Naive thymus-derived CD4-positive, alpha-beta T cell (primary cell): ENCODE measurements at places on chromosomes 3 and 15.

GRCh38 chr15:32998979-32999672, 195.4 kb downstream of the FMN1 start:
- H3K27ac ChIP-seq: no peak overlapping the region
- no peak for DNase-seq
- H3K4me1 ChIP-seq: no peaks in the 10 kb centered on the region
- H3K36me3 ChIP-seq: no peaks in the 10 kb centered on the region
- H3K4me3 ChIP-seq: no peak overlapping the region

GRCh38 chr3:39186692-39187151, 5.7 kb downstream of the XIRP1 start:
- H3K27me3 ChIP-seq: no peaks in the 10 kb centered on the region
- H3K4me3 ChIP-seq: no peak overlapping the region
- H3K36me3 ChIP-seq: no peaks in the 10 kb centered on the region
- DNase-seq: no peak
- no peaks in the 10 kb centered on the region for H3K4me1 ChIP-seq
- no peak overlapping the region for H3K27ac ChIP-seq

GRCh38 chr3:12483872-12484197, 445 bp upstream of the TSEN2 start:
- peak overlapping the region; percentile 76 for H3K4me3 ChIP-seq
- DNase-seq: no peak
- peaks cover 17% of the 10 kb centered on the region for H3K4me1 ChIP-seq
- H3K36me3 ChIP-seq: no peaks in the 10 kb centered on the region
- H3K27ac ChIP-seq: peak overlapping the region; percentile 92

DNA sequence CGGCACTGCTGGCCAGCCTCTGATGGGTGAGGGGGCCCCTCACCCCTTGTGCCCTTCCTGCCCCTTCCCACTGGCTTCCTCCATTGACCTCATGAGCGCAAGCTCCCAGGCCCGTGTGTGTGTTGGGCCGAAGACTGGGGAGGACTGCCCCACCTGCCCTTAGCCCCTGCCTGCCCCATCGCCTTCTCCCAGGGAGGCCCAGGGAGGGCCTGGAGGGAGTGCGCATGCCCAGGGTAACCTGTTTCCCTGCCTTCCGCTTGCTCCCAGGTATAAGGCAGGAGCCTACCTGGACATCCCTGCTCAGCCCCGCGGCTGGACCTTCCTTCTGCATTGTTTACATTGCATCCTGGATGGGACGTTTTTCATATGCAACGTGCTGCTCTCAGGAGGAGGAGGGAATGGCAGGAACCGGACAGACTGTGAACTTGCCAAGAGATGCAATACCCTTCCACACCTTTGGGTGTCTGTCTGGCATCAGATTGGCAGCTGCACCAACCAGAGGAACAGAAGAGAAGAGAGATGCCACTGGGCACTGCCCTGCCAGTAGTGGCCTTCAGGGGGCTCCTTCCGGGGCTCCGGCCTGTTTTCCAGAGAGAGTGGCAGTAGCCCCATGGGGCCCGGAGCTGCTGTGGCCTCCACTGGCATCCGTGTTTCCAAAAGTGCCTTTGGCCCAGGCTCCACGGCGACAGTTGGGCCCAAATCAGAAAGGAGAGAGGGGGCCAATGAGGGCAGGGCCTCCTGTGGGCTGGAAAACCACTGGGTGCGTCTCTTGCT, 8.8 kb downstream of the DLL4 start:
- H3K36me3 ChIP-seq: no peaks in the 10 kb centered on the region
- no peak overlapping the region for H3K27ac ChIP-seq
- peak; percentile 42 for DNase-seq
- H3K27me3 ChIP-seq: no peaks in the 10 kb centered on the region

GRCh38 chr15:50260969-50261496, 4.5 kb downstream of the HDC start:
- no peaks in the 10 kb centered on the region for H3K27me3 ChIP-seq
- peaks cover 27% of the 10 kb centered on the region for H3K4me1 ChIP-seq
- no peak overlapping the region for H3K4me3 ChIP-seq
- no peak overlapping the region for H3K27ac ChIP-seq
- DNase-seq: no peak
